Airway epithelial cell (primary cell): ENCODE measurements at places on chromosomes 7 and 10. TPM values are rescaled to one million over a fixed set of nuclear protein-coding genes. Genes with fewer than 3 reads are reported as not detected.

C10orf143 gene
- 0.60 and 0.71 TPM in 2 replicates for total RNA-seq

FEZF1 gene
- not detected in 2 replicates for total RNA-seq

STOX1 gene
- 0.14 and 0.42 TPM in 2 replicates for total RNA-seq

RPP30 gene
- 27.1 and 40.6 TPM in 2 replicates for total RNA-seq

PRKAR2B gene
- total RNA-seq = 0.07 TPM in 1 of 2 replicates, not detected in the other

SEMA3A gene
- total RNA-seq = 20.9 and 33.4 TPM in 2 replicates

RET gene
- total RNA-seq = 0.35 and 0.37 TPM in 2 replicates
